NT2/D1 (cell line): ENCODE measurements at places on chromosomes 6 and 20.

- DNase-seq = no peak
Observed at GRCh38 chr20:51339721-51340450, 202.6 kb downstream of the NFATC2 start.

GRCh38 chr6:36484736-36485135, 41.9 kb downstream of the KCTD20 start:
- no peak for DNase-seq

DNA sequence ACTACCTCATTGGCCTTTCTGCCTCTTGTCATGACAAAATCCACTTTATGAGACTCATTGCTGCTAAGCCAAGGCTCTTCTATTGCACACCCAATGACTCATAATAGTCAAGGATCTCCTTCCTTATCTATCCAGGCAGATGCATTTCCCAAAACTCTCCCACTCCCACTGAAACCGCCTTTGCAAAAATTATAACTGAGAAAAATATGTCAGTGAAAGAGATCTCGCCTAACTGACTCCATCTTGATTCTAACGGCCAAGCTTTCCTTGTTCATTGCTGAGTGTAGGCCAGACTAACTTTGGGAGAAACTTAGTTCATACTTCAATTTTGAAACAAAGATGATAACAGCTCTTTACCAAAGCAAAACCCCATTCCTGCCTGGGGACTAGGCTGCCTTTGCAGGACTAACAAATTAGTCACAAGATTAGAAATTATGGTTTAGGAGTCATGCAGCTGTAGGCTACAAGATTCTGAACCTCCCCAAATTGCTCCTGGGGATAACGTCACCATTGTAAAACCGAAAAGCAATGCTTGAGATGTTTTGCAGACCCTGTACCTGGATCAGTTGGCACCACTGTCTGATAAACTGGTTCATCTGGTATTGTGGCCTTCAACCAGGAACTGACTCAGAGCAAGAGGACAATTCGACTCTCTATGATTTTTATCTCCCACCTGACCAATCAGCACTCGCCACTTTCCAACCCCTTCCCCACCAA, 47.1 kb downstream of the HAO1 start:
- DNase-seq = no peak

DNA sequence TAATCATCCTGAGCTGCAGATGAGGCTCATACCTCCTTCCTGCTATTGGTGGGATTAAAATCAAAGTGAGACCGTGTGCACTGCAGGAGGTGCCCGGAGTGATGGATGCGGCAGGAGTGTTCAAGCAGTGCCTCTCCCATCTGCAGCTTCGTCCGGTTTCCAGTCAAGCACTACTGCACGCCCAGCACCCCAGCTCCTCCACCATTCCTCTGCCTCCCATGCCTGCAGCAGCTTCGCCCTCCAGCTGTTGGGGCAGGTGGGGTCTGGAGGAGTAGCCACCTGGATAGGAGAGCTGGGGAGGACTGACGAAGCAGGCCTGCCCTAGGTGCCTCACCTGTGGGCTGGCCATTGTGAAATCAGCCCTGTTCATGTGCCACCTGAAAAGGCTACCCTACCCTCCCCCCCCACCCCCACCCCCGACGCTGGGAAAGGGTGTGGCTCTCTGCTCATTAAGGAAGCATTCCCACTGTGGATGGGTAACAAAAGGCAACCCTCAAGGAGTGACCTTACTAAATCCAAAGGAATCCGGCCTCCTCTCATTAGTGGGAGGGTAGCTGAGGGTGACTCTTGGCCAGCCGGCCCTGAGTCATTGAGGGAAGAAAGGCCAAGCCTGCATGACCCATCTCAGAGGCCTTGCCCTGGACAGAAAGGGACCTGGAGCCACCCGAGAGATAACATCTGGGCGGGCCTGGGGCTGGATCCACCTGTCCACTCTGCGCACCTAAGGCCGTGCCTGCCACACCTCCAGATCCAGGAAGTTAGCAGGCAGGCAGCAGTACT, 115.9 kb upstream of the ARMC2 start:
- peak; percentile 8 for DNase-seq

DNA sequence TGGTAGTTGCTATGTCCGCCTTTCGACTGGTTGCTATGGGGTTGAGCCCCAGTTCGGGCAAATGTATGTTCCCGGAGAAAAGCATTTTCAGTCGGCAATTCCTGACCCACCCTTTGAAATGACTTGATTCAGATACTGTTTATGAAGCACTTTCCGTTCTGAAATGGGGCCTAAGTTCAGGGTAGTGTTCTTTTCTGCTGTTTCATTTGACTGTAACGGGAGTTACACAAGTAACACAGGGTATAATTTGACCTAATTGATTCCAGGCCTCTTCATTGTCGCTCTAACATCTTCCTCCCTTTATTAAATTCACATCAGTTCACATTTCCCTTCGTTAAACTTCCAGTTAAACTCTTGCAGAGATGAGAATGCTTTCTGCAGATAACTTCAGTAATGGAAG, 85.5 kb downstream of the BMP6 start:
- DNase-seq = no peak
